ENCODE measurements at places on chromosomes 1 and 21.
A peak's percentile ranks its signal among the peaks of the same experiment; 100 is the strongest.

- DNase-seq, result peak; percentile 35
These were observed 48.1 kb downstream of the ELAPOR1 start for GRCh38 chr1:109161858-109162606.

DNA sequence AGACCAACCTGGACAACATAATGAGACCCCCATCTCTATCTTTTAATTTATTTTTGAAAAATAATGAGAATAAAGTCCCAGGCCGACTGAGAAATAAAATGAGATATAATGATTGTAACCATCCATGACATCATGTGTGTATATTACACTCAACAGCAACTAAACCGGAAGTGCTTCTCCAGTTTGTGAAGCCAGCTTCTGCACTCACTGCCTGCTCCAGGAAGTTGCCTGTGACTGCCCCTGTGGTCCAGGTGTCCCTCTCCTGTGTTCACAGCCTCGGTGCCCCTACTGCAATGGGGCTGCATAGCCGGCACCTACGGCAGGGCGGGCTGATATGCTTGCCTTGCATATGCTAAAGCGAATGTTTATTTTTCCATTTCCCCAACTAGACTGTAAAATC, 68.3 kb downstream of the SSBP3 start:
- no peak for DNase-seq

DNA sequence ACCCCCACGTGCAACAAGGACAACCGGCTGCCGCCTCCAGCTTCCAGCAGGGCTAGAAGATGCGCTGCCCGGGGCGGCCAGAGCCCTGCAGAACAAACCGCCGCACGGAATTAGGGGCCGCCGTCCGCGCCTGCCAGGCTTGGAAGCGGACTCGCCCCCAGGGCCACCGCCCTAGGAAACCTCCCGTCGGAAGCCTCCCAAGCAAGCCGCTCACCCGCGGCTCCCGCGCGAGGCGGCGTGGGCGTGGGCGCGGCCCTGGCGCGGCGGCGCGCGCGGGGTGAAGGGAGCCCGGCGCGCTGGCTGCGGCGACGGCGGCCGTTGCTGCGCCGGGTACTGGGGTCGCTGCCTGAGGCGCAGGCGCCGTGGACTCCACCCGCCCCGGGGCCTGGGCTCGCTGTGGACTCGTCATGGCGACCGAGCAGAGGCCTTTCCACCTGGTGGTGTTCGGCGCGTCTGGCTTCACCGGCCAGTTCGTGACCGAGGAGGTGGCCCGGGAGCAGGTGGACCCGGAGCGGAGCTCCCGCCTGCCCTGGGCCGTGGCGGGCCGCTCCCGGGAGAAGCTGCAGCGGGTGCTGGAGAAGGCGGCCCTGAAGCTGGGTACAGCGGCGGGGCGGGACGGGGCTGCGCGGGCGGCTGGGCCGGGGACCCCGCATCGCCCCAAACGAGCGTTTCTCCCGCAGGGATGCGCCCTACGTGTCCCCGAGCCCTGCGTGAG, at the start of gene SCCPDH:
TSS of gene SCCPDH (plus strand) at position 394 of the 715 bp plus-strand sequence. CDS start at position 408, 14 bp downstream.
- peak; percentile 60 for DNase-seq

GRCh38 chr1:111647736-111648135, 28.1 kb downstream of the RAP1A start:
- DNase-seq, result peak; percentile 39

DNA sequence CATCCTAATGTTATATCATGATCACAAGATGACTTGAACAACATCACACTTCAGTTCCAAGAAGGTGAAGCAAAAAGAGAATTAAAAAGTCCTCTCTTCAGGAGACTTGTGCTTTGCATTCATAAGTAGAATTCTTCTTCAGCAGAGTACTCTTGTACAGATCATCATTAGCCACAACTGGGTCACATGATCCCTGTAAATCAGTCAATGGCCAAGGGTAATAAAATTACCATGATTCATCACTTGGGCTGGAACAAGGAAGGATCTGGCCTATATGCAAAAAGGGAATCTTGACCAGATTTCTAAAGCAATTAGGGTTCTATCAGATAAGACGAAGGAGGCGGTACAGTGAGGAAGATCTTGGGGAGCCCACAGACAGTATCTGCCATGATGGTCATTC, 458.0 kb upstream of the DEPDC1 start:
- DNase-seq, result no peak

DNA sequence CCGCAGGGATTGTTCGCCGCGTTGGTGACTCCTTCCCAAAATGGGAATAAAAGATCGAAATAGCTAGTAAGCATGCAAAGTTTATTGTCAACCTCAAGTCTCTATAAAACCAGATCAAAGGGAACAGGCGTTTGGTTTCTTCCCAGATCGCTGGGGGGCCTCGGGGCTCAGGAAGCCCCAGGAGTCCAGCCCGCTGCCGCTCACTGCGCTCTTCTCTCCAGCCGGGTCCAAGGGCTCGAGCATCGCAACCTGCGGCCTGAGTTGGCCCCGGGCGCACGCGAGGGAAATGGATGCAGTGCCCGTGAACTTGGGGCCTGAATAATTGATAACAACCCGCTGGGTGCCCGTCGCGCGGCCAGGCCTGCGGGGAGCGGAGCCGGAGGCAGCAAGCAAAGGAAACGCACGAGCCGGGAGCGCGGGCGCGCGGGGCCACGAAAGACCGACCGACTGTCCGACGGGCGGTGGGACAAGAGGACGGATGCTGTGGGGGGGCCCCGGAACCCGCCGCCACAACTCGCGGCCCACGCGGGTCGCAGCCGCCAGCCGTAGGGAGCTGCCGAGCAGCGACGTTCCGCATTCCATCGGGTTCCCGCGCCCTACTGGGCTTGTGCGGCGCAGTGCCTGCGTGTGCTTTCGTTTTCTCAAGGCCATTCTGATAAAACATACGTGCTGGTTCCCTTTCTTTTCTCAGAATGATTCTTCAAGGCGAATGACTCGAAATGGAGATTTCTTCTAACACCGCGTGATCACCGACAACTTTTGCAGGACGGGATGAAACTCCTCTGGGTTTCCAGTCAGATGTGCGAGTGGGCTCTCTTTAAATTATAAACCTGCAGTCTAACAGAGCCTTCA, 14.0 kb upstream of the ALX3 start:
- DNase-seq, result peak; percentile 22

- no peak for DNase-seq
These were observed 1.7 kb upstream of the TRPM2 start for GRCh38 chr21:44351535-44352252.

- DNase-seq, result no peak
These were observed 340.3 kb downstream of the BRINP2 start for GRCh38 chr1:177511036-177511435.

DNA sequence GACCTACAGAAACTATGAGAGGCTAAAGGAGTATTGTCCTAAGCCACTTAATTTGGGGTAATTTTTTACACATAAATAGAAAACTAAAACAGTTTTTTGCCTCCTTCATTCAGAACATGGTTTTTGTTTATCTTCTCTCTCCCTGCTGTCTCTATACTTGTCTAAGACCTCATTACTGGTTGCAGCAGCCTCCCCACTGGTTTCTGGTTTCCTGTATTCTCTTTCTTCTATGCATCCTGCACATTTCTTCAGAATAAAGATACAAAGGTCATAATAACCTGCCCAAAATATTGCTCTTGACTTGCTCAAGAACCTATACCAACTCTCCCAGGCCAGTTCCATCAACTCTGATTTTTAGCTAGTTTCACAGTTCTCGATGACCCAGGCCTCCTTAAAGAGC, 19.8 kb upstream of the BOLA1 start:
- DNase-seq, result no peak

DNA sequence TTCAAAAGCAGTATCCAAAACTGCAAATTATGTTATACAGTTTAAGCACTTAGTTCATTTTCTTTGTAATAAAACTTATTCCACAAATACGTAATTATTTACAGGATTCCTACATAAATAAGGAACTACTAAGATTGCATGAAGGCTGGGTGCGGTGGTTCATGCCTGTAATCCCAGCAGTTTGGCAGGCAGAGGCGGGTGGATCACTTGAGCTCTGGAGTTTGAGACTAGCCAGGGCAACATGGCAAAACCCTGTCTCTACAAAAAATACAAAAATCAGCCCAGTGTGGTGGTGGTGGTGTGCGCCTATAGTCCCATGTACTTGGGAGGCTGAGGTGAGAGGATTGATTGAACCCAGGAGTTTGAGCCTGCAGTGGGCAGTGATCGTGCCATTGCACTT, 69.3 kb downstream of the POU2F1 start:
- DNase-seq, result no peak

DNA sequence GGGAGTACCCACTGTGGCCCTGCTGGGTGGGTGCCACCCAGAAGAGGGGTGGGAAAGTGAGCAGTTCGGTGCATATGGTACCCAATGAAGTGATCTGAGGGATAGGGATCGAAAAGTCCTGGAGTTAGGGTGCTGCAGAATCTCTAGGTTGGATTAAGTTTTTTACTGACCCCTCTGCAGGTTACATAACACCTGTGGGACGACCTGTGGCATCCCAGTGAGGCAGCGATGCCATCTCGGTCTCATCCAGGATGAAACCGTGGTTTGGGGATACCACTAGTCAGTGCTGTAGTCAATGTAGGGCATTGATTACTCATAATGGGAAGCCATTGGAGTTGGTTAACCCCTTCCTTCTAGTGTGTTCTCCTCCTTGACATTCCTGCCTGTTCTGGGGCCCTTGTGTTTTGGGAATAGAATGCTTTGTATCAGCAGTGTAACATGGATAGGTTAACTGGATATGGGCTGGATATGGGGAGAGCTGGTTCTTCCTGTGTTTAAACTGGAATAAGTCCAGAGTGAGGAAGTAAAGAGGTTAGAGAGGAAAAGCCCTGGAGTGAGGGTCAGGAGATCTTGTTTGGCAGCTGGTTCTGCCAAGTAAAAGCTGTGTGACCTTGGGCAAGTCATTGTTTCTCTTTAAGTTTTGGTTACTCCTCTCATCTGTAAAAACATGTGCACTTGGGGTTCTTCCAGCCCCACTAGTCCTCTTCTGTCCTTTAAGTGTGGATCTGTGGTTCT, 42.8 kb upstream of the ATF3 start:
- DNase-seq, result no peak

Data from CD4-positive, alpha-beta T cell treated with Interleukin-10 for 1 hour (primary cell).